AG20443 (cell line): ENCODE measurements at places on chromosomes 5 and 9.

DNA sequence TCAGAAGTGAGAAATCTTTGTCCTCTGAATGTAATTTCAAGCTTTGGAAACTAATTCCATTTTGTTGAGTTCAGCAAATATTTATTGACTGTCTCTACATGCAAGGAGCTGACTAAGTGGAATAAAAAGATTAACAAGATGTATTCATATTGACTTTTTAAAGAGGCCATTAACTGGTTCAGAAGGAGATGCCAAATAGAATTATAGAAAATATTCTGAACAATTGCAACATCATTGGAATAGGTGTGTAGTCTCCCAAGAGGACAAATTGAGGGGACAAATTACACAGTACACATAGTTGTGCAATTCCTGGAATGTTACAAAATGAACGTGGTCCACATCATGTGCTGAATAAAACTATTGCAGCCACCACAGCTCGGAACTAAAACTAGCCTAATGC lies 224.2 kb downstream of the NPR3 start:
- no peak for DNase-seq

- no peak for DNase-seq
Observed at GRCh38 chr5:78328585-78329173, 31.7 kb upstream of the SCAMP1 start.

DNA sequence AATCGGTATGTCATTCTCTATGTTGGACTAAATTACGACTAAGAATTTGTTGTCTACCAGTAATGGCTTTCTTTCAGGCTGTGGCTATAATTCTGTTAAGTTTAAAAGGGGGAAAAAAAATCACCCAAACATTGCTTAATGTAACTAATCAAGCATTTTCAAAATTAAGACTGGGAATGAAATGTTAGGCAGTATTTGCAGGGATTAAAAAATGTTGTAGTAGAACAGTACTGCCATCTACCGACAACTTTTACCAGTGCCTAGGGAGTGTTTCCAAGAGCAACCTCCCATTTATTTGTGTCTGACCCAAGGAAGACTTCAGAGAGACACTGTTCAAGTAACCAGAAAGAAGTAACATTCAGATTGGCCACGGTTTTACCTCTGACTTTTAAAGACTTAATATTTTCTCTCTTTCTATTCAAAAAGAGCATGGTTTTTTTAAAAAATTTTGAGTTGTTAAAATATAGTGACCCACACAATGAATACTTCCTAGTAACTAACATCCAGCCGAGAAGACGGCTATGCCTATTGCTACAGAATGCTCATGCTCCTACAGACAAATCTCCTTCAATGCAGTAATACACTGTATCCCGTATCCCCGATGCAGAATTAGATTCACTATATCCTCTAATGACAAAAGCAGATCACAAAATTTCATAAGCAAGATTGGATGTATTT lies 92.4 kb downstream of the ARL15 start:
- DNase-seq: peak; percentile 60

DNA sequence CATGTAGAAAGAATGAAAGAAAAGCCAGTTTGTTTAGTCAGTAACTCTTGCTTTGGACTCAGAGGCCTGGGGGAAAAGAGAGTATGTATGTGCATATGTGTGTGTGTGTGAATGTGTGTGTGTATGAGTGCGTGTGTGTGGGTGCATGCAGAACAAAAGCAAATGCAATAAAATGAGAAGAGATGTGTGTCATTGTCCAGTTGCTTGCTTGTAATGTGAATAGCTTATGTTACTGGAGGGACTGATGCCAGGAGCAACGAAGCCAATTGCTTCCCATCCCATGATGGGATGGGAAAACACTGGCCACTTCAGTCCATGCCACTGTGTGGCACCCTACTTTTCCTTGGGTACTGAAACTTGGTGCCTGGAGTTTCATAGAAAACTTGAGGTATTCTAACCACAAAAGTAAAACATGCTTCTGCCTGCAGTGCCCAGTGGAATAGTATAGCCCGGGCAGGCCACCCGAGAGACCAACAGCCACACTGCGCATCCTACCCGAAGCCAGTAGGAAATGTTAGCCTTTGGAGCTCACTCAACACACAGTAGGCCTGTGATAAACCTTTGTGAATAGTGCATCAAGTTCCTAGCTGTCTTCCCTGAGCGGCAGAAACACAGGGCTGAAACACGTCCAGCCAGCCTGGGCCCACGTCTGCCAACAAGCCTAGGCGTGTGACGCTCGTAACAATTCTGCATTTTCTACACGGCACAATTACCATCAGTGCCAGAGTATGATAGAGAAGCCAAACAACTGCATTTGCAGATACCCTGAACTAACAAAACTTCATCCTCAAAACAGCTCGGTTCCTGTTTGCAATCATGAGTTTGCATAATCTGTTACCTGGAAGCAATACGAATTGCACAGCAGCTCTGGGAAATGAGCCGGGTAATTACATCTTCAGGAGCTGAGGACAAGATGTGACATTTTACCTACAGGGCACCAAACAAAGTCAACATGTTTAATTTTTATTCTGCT lies 198.1 kb downstream of the SYK start:
- no peak for DNase-seq

DNA sequence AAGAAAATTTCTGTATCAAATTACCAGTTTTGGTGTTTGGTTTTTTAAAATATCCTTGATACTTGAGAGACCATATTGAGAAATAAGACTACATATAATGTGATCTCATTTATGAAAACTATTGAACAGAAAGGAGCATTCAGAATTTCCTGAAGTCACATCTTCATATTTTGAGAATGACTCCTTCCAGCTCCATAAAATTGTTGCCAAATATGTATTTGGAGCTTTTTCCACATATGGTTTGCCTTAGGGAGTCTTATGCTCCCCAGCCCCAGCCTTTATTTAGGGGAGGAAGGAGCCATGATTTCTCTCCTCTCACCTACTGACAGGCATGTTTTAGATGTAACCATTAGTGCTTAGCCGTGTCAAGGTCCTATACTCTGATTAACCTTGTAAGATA lies 51.1 kb downstream of the GCNT1 start:
- DNase-seq: peak; percentile 54

- no peak for DNase-seq
Observed at GRCh38 chr5:4205398-4205797, 609.8 kb downstream of the IRX1 start.

DNA sequence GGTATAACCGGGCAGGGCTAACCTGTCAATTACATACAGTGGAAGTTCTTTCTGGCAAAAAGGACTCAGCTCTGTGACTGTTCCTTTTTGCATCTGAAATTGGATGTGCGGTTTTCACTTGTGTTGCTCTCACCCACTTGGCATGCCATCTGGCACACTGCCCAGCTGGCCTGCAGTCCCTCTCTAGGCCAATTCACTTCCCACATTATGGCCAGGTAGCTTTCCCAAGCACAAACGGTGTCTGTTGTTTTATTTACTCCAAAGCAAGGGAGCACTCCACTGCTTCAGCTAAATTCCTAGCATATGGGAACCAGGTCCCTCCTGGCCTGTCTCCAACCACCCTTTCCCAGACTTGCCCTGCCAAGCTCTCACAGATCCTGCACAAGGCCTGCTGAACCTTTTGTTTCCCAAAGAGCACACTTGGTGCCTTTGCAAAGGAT lies 132.5 kb downstream of the SEMA6A start:
- DNase-seq: no peak

DNA sequence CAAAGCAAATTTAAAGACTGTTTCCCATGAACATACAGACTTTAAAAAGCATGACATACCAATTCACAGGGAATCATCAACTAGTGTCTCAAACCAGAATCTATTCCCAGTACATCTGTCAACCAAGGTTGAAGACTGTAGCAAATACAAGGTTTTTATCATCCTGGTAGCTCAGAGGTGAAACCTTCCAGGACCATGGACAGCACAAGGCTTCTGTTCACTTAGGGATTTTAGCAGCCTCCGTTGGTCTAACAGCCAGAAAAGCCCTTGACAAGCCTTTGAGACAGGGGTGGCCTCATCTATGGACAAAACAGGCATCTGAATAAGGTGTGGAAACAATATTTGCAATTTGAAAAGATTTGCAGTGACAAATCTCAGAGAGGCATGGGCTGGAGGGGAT lies 119.0 kb downstream of the TRIM32 start:
- DNase-seq: no peak

- DNase-seq: no peak
Observed at GRCh38 chr9:129385211-129385934, 207.3 kb upstream of the IER5L start.

GRCh38 chr5:14331386-14331781 lies 188.2 kb downstream of the TRIO start:
- no peak for DNase-seq

DNA sequence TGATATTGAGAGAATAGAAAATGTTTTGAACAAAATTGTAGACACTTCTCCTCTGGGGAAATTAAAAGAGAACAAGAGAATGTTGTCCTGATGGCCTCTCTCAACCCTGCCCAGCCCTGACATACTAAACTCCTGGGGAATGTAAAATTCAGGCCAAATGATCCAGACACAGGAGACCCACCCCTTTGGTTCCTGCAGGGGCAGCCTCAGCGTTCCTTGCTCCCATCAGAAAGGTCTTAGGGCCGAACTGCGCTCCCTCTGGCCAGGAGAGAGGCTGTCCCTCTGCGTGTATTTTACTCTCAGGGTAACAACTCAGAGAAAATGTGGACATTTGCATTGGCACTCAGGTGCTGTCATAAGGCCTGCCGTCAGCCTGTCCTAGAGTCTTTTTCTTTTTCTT lies 616.3 kb upstream of the KLF4 start:
- DNase-seq: peak; percentile 24

GRCh38 chr5:73901043-73901442 lies 275.0 kb downstream of the ARHGEF28 start:
- no peak for DNase-seq
